ENCODE measurements at places on chromosomes 7 and 10.

- no peak for DNase-seq
These were observed 32.0 kb upstream of the ABCB4 start for GRCh38 chr7:87507446-87507845.

- DNase-seq, result no peak
These were observed 88.4 kb downstream of the FAS start for GRCh38 chr10:89078724-89079672.

GRCh38 chr7:111678281-111678680 lies 116.0 kb upstream of the IMMP2L start:
- no peak for DNase-seq

DNA sequence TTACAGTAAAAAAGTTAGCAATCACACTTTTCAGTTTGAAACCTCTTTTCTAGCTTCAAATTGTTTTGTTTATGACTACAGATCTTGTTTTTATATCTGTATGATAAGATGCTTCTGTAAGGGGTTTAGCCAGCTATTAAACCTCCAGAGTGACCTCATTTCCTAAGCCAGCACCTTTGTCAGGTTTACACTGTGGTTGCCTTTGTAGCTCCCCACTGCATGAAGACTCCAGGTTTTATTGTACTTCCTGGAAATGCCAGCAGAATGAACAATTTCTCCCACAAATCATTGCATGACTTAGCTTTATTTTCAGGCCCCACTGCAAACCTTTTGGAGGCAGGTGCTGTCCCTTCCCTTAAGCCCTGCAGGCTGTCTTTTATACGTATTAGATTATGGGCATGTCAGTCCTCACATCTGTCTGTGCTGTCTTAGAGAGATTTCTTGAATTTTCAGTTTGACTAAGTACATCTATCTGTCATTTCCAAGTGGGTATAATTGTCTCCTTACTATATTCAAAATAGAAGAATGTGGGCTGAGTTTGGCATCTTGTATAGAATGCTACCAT lies 8.2 kb upstream of the AGR3 start:
- DNase-seq, result no peak

GRCh38 chr7:159280008-159280407 lies 135.3 kb upstream of the VIPR2 start:
- no peak for DNase-seq

DNA sequence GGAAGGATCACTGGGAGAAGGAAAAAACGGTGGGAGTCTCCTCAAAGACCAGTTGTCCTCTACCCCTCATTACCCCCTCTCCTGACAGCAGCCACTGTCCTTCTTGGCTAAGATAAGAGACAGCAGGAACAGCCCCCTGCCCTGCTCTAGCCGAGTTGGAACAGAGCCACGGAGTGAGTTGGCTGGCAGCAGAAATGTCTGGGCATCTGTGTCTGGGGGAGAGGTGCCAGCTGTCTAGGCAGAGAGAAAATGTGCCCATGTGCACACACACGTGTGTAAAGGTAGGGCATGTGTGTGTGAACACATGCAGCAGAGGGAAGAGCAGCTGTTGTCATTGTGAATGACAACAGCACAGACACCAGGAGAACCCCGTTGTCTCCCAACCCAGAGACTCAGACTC lies 9.4 kb upstream of the HILPDA start:
- no peak for DNase-seq

GRCh38 chr7:21383227-21384220 lies 44.4 kb upstream of the SP4 start:
- no peak for DNase-seq

GRCh38 chr7:84786073-84786472 lies 400.8 kb downstream of the SEMA3D start:
- DNase-seq, result no peak

DNA sequence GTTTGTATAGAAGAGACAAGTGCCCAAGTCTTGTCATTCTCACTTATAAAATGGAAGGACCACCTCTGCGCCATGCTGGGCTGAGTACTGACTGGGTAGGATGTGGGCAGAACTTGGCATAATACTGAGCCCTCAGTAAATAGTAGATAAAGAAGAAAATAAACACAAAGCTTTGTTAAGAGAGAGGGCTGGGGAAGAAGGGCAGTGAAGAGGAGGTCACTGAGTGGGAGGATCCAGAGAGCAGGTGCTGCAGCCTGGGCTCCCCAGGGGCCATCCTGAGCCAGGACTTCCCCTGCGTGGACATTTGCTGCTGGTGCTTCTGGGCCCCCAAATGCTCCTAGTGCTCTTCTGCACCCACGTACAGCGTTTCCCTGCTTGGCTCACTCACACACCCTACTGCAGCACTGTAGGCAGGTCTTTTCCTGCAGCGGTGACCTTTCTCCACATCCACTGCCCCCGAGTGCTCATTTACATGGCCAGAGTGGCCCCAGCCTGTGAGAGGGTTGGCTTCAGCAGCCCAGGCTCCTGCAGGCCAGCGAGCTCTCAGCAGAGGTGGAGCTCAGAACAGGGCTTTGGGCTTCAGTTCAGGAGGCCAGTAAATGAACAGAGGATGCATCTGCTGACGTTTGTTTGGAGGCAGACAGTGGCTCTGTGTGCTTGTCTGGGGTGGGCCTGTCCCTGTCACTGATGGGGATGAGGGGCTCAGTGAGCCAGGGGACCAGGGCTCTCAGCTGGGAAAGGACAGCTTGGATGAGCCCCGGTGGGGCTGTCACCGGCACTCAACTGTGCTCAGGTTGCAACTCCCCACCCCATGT lies 164.6 kb downstream of the ADARB2 start:
- no peak for DNase-seq

Measured in esophagus squamous epithelium (tissue), 5 donors.